ENCODE measurements at places on chromosomes 5 and 9. TPM values are rescaled to one million over a fixed set of nuclear protein-coding genes. Genes with fewer than 3 reads are reported as not detected.

THBS4 gene
- not detected for total RNA-seq

POLR3G gene
- 14.7 TPM for total RNA-seq

ENHO gene
- 2.1 TPM for total RNA-seq

OGN gene
- total RNA-seq, result not detected

MTMR12 gene
- total RNA-seq, result 15.0 TPM

ORM2 gene
- not detected for total RNA-seq

All from A549 treated with CORT108297 at 1 μM for 4 hours (cell line).